Foreskin keratinocyte (primary cell): ENCODE measurements at places on chromosomes 2 and 18. TPM values are rescaled to one million over a fixed set of nuclear protein-coding genes. Genes with fewer than 3 reads are reported as not detected.

The L3MBTL4 gene
- polyA plus RNA-seq = 0.20 and 0.26 TPM in 2 replicates

The ILKAP gene
- 41.1 and 44.2 TPM in 2 replicates for polyA plus RNA-seq

DNA sequence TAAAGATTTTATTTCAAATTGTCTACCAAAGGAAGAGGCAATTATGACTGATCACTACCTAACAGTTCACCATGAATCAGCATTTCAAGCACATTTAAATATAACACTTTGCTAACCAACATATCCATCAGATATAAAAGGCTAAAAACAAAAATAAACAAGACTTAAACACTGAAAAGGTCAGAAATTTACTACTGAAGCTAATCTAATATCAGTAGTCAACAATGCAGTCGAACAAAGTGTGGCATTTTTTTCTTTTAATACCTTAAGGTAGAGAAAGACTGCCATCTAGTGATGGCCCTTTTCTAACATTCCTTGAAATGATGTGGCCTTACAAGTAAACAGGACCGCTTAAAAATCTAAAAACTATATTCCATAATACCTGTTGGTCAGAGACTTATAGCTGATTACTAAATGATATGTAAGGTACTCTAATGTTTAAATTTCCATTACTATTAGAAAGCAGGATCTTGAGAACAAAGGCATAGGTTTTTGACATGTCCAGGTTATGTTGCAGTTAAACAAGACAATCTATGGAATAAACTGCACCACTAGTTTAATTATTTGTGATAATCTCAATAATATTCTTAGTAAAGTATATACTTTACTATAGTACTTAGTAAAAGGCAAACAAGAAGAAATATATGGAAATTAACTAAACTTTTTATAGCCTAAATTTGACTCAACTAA is 80.0 kb downstream of the EXOC6B start:
- DNase-seq = peak; percentile 52

The NT5C1B gene
- polyA plus RNA-seq = not detected in 2 replicates

DNA sequence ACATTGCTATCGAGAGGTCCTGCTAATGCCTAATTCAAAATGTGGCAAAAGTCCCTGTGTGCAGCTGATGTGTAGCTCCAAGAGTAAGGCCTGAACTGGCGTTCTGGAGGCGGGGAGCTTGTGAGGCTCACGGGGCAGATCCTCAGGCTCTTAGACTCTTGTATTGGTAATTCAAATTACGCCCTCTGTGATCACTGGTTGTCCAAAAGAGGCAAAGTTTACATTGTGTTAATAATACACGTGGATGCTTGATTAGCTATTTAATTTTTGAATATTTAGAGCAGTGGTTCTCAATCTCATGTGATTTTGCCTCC is 12.4 kb upstream of the CRYGA start:
- DNase-seq = no peak

The SERPINB2 gene
- polyA plus RNA-seq = 96.4 and 169 TPM in 2 replicates

DNA sequence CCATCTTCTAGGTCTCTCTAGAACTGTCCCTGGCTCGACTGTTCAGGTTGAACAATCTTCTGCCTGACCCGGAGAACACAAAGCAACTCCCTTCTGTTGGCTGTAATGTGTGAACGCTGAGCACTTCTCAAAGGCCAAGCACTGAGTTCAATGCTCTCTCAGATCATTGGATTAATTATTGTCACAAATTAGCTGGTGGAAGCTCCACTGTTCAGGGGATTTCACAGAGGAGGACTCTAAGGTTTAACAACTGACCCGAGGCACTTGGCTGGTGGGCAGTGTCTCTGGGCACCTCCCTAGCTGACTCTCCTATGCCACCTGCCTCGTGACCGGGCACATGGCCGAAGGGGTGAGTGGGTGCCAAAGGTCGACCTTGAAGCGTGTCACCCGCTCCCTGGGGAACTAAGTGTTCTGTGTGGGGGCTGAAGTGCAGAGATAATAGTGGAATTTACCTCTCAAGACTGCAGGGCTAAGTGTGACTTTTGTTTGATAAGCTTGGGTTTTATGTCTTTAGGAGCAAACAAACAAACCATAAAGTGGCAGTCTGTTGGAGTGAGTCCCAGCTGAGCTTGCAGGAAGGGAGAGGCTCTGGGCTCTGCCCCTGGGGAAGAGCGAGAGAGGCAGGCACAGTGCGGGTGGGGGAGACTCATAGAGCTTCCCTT is 64.8 kb downstream of the BCL2L11 start:
- DNase-seq = no peak

GRCh38 chr2:196137271-196137670 is 34.1 kb downstream of the STK17B start:
- no peak for DNase-seq

DNA sequence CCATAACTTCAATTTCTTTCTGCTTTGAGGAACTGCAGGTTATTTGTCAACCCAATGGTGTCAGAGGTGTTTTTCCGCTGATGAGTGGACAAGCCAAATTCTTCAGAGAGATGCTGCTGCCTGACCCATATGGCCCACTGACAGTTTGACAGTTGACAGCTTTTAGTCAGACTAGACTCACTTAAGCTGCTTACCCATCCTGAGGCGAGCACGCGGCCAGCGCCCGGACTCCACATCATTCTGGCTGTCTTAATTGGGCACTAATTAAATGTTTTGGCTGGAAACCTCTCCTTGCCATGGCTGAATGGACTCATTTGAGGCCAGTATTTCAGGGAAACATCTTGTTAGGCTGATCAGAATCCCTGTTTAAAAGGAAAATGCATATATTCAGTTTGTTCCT is 316.1 kb upstream of the FANCL start:
- no peak for DNase-seq

GRCh38 chr2:63060472-63060991 is 9.9 kb downstream of the OTX1 start:
- no peak for DNase-seq

The KLHL29 gene
- 2.5 and 3.0 TPM in 2 replicates for polyA plus RNA-seq

- peak; percentile 48 for DNase-seq
Observed at GRCh38 chr2:165203689-165204559, at the start of gene SCN3A. Gene SCN3A, minus strand, starts transcription at chr2:165204050. Its CDS starts 27,656 bp downstream, at chr2:165176394.

The SLC14A1 gene
- polyA plus RNA-seq = 0.01 and 0.21 TPM in 2 replicates

GRCh38 chr18:34867520-34867919 is 157.4 kb downstream of the DTNA start:
- no peak for DNase-seq

GRCh38 chr2:16196687-16197503 is 256.5 kb downstream of the MYCN start:
- no peak for DNase-seq

The UGT1A5 gene
- polyA plus RNA-seq = not detected in 2 replicates

DNA sequence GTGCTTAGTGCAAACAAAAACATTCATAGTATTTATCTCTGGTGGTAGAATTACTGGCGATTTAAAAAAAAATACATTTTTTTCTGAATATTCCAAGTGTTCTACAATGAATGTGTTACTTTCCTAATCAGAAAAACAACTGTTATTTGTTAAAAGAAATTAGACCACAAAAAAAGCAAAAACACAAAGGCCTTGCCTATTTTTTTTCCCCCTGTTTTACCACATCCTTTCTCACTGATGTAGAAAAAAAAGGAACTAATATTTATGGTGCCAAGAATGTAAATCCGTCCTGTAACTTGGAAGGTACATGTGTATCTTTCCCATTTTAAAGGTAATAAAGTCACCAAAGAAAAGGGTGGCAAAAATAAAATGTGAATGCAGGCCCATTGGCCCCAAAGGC is 28.4 kb upstream of the MGAT4A start:
- no peak for DNase-seq

- DNase-seq = no peak
Observed at GRCh38 chr2:195027947-195028346, 629.1 kb upstream of the SLC39A10 start.

- no peak for DNase-seq
Observed at GRCh38 chr2:179900655-179901054, 39.2 kb upstream of the ZNF385B start.

DNA sequence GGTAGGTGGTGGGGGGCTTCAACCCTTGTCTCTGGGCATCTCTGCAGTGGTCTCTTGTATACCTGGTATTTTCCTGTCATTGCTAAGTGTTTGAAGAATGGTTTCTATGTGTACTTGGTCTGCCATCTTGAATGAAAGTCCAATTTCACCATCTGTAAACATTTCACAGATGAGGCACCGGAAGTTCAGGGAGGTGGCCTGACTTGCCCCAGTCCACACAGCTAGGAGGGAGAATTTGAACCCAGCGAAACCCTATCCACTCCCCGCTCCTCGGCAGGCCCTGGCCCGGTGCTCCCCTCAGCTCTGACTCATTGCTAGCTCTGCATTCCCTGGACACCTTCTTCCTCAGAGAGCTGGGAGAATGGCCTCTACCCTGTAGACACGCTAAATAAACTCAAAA is 30.5 kb downstream of the ZAP70 start:
- no peak for DNase-seq

DNA sequence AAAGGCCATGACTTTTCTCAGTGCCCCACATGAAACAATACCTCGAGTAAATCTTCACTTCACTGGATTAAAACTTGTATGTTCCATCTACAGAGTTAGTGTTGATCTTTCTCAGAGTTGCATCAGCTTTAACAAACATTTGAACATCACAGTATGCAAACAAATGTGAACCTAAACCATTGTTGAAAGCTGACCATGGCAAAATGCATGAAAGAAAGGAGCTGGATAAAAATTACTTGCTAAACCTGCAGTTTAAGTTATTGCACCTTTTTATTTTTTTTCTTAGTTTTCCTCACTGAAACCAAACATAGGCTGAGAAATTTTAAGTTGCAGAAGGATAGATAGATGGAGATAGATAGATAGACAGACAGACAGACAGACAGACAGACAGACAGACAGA is 107.2 kb upstream of the UGP2 start:
- DNase-seq = no peak

The SPRED2 gene
- 14.0 and 16.6 TPM in 2 replicates for polyA plus RNA-seq

DNA sequence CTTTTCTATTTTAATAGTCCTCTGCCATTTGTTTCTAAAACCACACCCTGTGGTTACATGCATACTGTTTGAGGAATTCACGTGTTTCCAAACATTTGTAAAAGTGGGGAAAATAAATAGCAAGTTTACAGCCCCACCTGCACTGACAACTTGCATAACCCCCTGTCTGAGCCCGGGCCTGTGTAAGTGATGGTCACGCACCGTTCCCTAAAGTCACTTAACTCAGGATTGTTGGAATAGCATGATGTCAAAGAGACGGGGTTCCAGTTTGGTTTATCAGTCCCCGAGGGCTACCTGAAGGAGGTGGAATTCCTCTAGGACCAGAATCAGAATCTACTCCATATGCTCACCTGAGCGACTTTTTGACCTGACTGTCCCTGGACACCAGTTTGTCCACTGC is 30.5 kb downstream of the ACKR3 start:
- DNase-seq = no peak

- DNase-seq = no peak
Observed at GRCh38 chr2:173354073-173354581, 545 bp upstream of the CDCA7 start.

GRCh38 chr2:189159717-189160116 is 19.8 kb downstream of the COL5A2 start:
- no peak for DNase-seq

DNA sequence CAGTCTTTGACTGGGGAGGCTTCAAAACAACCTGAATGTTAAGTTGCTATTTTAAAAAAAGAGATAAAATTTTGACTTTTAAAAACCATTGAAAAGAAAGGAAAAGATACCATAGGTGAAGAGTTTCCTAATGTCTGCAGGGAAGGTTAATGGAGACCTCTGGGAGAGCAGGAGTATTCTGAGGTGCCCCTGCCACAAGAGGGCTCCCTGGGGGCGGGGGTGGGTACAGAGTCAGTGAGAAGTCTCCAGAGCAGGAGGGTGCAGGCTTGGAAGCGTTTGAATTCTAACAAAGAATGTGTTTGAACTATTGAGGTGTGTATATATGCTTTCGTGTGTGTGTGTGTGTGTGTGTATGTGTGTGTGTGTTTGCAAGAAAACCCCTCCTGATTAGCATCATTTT is 46.7 kb upstream of the ST6GAL2 start:
- no peak for DNase-seq

DNA sequence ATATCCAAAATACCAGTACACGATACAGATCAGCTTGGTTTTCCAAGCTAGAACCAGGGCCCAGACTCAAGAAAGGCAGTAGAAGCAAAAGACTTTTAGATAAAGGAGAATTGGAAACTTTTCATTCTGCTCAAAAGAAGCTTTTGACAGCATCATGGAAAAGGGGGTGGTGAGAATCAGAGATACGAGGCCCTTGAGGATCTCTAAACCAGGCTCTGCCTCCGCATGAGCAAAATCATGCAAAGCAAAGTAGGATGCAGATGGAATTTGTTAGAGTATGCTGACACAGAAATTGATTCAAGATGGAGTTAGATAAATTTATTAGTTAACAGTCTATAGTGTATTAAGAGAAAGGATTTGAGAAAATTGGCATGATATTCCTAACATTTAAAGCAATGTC is 39.8 kb downstream of the FAM98A start:
- DNase-seq = no peak

The FEV gene
- polyA plus RNA-seq = not detected in 2 replicates

- DNase-seq = no peak
Observed at GRCh38 chr2:165572151-165572550, 102.7 kb downstream of the CSRNP3 start.

DNA sequence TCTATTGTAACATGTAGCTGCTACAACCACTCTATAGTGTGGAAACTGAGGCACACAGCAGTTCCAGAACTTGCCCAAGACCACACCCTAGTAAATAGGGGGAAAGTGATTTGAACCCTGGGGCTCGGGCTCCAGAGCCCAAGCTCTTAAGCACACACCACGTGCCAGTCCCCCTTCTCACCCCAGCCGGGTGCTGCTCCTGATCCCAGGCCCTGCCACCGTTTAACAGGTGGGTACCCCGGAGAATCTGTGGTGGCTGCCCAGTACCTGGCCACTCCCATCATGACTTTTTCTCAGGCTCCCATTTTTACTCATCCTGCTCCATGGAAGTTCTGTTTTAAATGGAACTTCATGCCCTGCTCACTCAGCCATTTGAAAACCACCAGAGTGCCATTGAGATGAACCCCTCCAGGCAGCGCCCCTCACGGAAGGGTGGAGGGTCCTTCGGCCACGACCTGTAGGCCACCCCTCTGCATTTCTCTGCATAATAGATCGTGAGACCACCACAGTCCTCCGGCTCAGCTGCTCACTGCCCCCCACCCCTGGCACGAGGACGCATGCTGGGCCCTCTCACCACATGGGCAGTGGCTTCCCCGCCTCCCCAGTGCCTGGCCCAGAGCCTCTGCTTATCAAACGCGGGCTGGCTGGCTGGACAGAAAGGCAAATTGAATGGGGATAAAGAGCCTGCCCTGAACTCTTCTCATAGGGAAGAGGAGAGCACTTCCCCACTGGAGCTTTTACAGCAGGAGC is 42.1 kb downstream of the TMEM37 start:
- no peak for DNase-seq

- DNase-seq = no peak
Observed at GRCh38 chr18:48073211-48073930, 142.9 kb upstream of the SMAD2 start.
